Urothelium cell line (cell line): ENCODE measurements at places on chromosomes 2 and 18.

- no peak for DNase-seq
Measured at GRCh38 chr2:197442857-197443256, 8.0 kb upstream of the SF3B1 start.

DNA sequence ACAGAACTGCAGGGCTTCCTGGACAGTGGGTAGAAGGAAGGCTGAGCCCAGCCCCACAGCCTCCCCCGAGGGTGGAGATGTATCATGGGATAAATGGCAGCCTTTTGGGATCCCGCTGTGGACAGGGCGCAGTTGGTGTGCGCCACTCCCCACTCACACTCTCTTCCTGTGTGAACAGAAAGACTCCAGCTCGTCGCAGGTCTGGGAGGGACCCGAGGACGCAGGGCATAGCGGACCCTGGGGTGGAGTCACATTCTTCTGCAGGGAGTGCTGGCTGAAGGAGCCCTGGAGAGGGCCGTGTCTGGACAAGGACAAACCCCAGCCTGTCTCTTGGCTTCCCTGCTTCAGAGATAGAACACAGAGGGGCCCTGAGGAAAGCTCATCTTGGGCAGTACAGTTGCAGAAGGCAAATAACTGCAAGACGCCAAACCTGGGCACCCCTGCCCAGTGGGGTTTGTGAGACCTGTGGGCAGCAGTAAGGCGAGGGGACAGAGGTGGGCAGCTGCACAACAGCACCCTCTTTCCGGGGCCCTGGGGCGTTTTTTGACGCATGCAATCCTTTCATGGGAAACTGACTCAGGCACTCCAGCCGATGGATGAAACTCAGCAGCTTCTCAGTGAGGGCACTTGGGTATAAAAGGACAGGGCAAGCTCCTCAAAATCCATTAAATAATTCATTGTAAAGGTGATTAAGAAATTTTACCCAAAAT, 101.9 kb downstream of the USP40 start:
- no peak for DNase-seq

- no peak for DNase-seq
Measured at GRCh38 chr18:12958478-12958877, 10.7 kb downstream of the SEH1L start.

- no peak for DNase-seq
Measured at GRCh38 chr2:173130496-173131465, 55.1 kb downstream of the MAP3K20 start.

DNA sequence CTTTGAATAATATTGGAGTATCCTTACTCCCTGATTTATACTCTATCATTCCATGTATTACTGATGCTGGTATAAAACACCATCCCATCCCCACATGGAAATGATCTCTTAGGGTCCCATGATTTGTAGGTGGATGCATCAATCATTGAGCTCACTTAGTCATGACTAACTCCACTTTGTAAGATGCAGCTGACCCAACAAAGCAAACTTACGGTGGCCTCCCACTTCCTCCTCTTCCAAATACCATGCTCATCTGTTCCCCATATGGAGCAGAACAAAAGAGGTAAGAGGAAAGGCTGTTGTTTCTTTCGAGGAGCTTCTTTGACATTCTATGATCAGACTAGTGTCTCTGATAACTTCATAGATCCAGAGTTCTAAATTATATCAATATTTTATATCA, 640.2 kb upstream of the SLC39A10 start:
- no peak for DNase-seq
